ENCODE measurements at places on chromosomes 7 and 10.

DNA sequence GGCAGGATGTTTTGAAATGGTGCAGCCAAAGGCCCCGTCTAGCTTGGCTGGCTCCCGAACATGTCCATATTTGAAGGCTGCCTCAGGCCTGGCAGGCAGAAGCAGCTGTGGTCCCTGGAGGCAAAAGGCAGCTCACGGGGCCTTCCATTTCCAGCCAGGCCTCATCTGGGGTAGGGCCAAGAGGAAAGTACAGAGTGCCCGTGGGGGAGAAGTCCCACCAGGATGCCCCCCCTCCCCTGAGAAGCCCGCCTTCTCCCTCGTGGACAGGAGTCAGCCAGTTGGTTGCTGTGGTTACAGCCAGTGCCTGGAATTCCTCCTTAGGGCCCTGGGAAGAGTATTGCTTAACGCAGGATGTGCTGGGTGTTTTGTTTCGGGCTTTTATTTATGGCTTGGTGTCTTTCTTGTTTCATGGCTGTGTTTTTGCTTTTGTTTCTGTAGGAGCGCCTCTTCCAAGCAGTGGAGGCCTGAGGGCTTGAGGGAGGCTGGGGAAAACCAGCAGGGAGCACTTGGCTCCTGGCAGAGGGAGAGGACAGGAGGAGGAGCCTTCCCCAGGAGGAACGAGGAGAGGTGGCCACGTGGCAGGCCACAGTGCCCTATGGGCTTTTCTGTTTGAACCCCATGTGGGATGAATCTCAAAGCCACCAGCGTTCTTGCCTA lies 45.4 kb downstream of the CHST3 start:
- no peak for DNase-seq

DNA sequence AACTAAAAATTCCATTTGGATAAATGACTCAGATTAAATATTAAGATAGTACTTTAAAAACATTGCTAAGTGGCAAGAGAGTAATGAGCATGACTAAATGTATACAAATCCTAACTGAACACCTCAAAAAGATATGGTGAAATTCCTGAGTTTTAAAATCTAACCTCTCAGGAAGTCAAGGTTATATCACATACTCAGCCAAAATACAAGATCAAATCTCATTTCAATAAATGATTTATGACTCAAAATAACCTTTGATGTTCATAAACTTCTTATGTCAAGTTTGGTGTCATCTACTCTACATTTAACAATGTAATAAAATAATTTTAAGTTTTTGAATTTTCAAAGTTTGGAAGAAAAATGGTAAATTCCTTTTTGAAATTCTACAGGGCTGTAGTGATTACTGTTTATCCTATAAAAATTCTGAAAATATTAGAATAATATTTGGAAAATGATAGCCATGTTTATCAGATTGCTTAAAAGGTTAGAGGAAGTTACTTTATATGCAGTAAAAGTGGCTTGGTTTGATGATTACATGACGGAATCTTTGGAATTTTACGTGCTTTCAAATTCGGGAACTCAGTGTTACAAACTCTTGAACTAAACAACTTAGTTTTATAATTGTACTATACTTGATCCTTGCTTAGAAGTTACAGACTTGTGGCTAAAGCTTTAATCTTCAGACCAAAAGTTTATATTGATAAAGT lies 43.7 kb downstream of the ASZ1 start:
- DNase-seq: no peak

DNA sequence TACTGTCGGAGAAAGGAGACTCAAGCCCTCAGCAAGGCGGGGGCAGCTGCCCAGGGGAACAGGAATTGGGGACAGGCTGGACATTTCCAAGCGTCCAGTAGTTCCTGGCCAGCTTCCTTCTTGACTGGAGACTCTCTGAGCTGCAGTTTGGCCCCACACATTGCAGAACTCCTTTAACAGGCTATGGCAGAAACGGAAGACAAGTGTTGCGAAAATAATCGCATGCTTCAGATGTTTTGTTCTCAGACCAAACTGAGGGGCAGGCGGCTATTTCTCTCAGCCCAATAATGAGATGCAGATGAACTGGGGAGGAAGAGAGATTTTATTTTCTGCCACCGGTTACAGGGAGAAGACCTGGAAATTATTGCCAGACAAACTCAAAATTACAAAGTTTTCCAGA lies 88.0 kb upstream of the PFKP start:
- no peak for DNase-seq

GRCh38 chr7:80078159-80078731 lies 56.4 kb upstream of the GNAI1 start:
- DNase-seq: no peak

- DNase-seq: no peak
Measured at GRCh38 chr7:158061884-158062656, 525.6 kb downstream of the PTPRN2 start.

GRCh38 chr10:119644994-119645393 lies 6.2 kb upstream of the BAG3 start:
- DNase-seq: no peak

- peak; percentile 73 for DNase-seq
Measured at GRCh38 chr10:35336084-35336831, at the start of gene CCNY. Gene CCNY (plus strand): TSS chr10:35336509. CDS start chr10:35337054, 545 bp downstream.

GRCh38 chr10:128058106-128058749 lies 68.0 kb downstream of the MKI67 start:
- no peak for DNase-seq

GRCh38 chr7:142717453-142717852 lies 31.8 kb upstream of the PRSS1 start:
- DNase-seq: no peak

GRCh38 chr10:130049987-130050386 lies 60.6 kb downstream of the C10orf143 start:
- DNase-seq: no peak

DNA sequence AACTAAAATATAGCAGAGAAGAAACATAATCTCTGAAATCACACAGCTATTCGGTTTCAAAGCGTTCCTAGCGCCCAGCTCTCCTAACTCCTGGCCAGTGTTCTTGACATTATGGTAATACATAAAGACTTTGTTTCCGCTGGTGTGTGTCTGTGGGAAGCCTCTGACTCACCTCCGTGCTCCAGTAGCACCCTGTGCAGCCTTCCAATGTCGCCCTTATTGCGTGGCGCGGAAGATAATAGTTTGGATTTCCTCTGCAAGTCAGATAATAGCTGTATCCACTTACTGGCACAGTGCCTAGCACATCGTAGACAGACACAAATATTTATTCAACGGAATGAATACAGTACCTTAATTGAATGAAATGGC lies 570 bp downstream of the BMS1 start:
- DNase-seq: peak; percentile 8

DNA sequence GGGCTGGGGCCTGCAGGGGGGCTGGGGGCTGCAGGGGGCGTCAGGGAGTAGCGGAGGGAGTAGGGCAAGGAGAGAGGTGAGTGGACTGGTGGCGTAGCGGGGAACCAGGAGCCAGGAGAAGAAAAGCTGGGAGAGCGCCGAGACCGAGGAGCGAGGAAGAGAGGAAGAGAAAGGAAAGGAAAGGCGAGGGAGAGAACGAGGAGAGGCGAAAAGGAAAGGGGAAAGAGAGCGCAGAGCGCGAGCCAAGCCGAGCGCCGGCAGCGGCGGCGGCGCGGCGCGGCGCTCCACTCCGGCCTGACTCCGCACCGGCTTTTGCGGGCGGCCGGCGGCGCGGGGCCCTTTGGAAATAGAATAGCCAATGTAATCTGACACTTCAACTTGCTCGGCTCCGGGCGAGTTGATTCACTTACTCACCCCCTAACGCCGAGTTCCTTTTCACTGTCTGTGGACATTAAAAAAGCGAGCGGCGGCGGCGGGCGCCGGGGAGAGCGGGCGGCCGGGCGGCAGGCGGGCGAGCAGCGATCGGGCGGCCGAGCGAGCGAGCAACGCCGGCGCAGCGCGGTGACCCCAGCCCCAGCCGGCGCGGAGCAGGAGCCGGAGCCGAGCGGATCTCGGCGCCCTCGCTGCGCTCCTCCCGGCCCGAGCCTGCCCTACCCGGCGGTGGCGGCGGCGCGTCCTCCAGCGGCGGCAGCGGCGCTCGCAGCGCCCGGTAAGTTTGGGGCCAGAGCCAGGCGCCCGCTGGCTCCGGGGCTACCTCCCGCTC lies at the start of gene ZMIZ1:
Gene ZMIZ1 (plus strand): TSS at position 405 of the 763 bp plus-strand sequence. CDS start 132,667 bp downstream, outside the sequence.
- peak; percentile 72 for DNase-seq

DNA sequence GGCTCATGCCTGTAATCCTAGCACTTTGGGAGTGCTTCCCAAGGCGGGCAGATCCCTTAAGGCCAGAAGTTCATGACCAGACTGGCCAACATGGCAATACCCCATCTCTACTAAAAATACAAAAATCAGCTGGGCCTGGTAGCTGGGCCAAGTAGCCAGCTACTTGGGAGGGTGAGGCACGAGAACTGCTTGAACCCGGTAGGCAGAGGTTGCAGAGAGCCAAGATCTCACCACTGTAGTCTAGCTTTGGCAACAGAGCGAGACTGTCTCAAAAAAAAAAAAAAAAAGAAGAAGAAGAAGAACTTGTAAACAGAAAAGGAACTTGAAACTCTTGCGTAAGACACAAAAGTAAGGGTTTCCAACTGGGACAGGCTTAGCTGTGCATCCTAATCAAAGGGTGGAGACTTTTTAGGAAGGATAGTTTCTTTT lies 5.6 kb upstream of the IFIT2 start:
- DNase-seq: no peak

- DNase-seq: no peak
Measured at GRCh38 chr7:127447326-127447945, 54.9 kb upstream of the ZNF800 start.

GRCh38 chr10:51369903-51370302 lies 295.6 kb downstream of the PRKG1 start:
- DNase-seq: no peak

DNA sequence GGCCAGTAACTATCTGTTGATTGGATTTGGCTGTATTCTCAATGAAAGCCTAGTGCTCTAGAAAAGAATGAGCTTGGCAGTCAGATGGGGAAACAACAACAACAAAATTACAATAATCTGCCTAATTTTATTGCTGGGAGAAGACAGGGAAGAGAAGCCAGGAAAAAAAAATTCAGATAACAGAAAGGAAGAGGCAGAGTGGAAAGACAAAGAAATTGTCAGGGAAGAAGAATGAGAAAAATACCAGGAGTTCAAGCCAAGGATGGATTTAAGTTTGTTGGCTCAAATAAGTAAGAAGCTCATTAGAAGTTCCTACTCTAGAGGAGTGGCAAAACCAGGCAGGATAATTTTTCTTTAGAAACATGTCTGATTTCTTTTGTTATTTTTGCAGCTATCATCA lies 45.9 kb upstream of the PRKG1 start:
- DNase-seq: no peak

DNA sequence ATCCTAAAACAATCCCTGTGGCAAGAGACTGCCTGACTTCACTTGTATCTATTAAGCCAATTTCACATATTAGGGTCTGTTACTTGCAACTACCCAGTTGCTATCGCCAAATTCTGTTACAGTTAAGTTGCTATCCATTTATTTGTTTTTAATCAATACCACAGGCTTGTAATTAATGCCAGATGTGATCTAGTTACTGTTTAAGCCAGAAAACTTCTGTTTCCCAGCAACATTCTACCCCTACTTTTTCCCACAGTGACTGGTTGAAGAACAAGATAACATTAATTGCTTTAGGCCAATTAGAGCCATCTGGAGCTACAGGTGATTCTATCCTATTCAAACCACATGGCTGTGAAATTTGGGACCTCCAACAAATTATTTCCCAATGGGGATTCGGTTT lies 131.3 kb downstream of the ALOX5 start:
- DNase-seq: no peak

DNA sequence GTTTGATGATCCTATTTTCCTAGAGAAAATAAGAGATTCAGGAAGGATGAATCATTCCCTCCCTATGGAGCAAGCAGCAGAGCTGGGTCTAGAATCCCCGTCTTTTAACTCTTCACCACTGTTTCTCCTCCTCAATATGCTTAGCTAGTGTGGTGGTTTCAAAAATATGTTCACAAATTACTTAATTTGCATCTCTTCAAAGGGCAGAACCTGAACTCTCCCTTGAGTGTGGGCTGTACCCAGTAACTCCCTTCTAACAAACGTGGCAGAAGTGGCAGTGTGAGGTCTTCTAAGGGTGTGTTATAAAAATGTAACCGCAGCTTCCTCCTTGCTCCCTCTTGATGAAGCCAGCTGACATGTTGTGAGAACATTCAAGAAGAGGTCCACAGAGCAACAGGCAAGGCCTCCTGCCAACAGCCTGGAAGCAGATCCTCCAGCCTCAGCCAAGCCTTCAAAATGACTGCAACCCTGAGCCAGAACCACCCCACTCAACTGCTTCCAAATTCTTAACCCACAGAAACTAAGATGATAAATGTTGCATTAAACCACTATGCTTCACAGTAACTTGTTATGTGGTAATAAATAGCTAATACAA lies 36.6 kb downstream of the SRPK2 start:
- DNase-seq: peak; percentile 38

- no peak for DNase-seq
Measured at GRCh38 chr7:113159746-113160339, 41.5 kb upstream of the SMIM30 start.

DNA sequence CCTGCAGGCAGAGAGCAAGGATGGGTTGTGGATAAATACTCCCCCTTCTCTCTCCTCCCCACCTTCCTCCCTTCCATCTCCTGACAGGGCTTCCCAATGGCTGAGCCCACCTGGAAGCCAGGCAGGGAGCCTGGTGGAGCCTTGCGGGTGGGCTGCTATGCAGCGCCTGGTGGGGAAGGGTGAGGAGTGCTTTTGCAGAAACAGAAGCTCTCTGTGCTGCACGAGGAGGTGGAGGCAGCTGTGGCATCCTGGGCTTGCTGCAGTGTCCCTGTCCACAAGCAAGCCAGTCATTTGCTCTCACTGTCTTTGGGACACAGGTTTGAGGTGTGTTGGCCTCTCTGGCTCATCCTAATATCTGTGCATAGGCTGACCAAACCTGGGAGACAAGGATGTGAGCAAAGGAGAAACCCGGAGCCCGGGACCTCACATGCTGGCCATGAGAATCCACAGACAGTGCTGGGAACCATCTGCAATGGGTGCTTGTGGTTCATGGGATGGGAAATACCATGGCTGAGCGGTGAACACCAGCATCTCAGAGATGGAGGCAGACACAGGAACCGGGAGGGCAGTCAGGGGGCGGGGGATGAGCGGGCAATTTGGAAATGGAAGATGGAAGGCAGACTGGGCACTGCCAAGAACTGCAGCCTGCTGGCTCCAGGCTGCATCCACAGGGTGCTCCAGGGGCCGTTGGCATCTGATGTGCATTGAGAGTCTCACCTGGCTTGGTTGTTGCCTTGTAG lies 364.2 kb downstream of the GLRX3 start:
- no peak for DNase-seq

GRCh38 chr7:1741751-1742554 lies 71.9 kb downstream of the ELFN1 start:
- no peak for DNase-seq

DNA sequence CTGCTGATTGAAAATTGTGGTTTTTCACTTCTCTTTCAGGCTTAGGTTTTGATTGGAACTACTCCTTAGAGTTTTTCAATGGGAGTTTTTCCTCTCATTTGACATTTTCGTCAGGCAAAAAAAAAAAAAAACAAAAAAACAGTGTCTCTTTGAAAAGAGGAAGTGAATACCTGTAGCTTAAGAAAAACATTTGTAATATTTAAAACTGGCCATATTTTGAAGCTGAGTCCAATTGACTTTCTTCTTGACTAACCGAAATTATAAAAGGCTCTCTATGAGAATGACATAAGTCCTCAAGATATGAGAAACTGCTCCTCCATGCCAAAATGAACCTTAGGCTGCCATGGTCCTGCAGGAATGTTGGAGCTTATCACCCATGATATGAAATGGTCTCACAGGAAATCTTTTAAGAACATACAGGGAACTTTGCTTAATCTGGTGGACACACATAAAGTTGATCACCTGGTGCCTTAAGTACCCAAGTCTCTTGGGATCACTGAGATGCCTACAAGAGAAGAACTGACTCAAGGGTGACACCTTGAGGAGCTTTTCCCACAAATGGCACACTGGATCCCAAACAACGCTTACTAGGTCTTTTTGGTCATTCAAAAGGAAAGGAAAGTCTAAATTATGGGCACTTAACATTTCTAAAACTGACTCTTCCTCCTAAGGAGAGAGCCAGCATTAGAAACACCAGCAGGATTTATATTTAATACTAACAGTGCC lies 263.4 kb downstream of the CDC14C start:
- DNase-seq: no peak
